ENCODE measurements at places on chromosomes 5 and 9.

DNA sequence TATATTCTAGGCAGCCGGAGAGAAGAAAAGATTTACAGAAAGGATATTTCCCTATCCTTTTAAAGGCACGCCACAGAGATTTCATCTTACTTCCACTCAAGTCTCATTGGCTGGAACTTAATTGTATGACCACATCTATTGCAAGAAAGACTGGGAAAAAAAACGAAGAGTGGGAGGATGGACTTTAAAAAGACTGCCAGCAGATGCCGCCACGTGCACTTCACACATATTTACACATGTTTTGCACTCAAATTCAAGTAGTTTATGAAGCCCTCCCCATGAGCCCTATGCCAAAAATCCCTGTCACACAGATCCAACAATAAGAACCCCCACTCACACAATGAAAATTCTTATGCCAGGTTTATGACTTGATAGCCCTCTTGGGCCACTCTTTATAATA is 138.5 kb upstream of the TYRP1 start:
- DNase-seq: no peak

DNA sequence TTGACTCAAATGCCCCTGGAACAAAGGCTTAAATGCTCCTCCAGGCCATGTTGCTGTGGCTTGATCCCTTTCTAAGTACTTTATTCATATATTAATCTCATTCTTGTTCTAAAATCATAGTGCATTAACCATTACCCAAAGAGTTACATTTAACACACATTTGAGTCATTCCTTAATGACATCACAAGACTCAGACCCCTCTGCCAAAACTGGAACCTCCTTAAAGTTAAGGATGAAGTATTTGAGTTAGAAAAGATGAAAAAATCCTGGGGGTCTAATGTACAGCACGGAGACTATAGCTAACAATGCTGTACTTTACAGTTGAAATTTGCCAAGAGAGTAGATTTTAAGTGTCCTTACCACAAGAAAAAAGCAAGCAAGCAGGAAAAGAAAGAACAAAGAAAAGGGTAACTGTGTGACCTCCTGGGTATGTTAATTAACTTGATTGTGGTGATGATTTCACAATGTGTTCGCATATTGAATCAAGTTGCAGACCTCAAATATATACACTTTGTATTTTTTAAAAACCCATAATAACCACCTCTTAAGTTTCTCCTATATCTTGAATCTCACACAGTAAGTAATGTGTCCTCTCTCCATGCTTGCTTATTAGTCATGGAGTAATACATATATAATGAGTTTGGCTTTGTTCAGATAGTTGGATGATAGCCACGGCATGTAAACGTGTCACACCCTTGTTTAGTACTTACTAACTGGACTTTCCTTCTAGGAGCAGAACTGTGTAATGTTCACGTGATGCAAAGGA is 376.9 kb downstream of the SEMA5A start:
- DNase-seq: no peak

DNA sequence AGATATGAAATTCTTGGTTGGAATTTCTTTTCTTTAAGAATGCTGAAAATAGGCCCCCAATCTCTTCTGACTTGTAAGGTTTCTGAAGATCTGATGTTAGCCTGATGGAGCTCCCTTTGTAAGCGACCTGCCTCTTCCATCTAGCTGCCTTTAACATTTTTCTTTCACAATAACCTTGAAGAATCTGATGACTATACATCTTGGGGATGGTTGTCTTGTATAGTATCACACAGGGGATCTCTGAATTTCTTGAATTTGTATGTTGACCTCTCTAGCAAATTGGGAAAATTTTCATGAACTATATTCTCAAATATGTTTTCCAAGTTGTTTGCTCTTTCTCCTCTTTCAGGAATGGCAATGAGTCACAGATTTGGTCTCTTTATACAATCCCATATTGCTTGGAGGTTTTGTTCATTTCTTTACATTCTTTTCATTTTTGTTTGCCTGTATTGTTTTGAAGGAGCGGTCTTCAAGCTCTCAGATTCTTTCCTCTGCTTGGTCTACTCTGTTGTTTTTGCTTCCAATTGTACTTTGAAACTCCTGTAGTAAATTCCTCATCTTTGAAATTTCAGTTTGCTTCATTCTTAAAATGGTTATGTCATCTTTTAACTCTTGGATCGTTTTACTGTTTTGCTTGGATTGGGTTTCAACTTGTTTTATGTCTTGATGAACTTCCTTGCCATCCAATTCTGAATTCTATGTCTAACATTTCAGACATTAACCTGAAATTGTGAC is 245.2 kb upstream of the TARS1 start:
- peak; percentile 13 for DNase-seq

GRCh38 chr9:121750259-121750714 is 98.9 kb downstream of the DAB2IP start:
- DNase-seq: no peak

DNA sequence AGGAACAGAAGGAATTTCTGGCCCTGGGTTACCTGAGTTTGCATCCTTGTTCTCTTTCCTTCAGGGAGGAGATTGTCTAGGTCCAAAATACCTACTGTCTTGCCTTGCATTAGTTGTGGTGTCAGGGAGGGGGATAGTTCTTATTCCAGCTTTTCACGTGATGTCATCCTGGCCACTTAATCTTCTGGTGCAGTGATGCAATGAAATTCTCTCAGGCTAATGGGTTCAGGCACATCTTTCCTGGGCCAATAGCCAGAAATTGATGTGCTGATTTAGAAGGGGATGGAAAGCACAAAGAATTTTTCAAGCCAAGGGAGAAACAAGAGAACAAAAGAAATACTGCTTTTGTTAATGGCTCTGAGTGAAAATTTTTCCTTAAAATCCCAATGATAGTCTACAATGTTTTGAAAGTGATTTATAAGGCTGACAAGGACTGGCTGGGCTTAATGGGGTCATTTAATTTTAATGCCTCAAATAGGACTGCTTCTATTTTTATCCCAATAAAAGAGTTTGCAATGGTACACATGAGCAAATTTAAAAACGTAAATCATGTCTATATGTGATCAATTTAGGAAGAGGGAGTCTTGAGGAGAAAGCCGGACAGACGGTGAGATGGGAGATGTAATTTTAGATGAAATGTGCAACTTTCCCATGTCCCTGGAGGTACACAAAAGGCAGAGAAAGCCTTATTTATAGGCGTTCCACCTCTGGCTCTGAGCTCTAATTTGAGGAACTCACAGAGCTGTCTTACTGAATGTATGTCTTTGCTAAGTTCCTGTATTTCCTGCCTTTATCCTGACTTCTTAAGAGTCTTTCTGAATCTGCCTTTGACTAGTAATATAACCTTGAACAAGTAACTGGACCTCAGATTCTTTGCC is 89.3 kb upstream of the SV2C start:
- DNase-seq: no peak

DNA sequence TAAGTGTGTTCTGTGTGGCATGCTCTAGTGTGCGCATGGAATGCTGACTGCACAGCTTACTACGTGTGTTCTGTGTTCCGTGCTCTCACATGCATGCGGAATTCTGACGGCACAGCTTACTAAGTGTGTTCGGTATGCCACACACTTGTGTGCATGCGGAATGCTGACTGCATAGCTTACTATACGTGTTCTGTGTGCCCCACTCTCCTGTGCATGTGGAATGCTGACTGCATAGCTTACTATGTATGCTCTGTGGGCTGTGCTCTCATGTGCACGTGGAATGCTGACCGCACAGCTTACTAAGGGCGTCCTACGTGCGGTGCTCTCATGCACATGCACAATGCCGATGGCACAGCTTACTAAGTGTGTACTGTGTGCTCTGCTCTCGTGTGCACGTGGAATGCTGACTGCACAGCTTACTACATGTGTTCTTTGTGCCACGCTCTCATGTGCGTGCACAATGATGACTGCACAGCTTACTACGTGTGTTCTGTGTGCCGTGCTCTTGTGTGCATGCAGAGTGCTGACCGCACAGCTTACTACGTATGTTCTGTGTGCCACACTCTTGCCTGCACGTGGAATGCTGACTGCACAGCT is 548.9 kb downstream of the IRX1 start:
- no peak for DNase-seq

DNA sequence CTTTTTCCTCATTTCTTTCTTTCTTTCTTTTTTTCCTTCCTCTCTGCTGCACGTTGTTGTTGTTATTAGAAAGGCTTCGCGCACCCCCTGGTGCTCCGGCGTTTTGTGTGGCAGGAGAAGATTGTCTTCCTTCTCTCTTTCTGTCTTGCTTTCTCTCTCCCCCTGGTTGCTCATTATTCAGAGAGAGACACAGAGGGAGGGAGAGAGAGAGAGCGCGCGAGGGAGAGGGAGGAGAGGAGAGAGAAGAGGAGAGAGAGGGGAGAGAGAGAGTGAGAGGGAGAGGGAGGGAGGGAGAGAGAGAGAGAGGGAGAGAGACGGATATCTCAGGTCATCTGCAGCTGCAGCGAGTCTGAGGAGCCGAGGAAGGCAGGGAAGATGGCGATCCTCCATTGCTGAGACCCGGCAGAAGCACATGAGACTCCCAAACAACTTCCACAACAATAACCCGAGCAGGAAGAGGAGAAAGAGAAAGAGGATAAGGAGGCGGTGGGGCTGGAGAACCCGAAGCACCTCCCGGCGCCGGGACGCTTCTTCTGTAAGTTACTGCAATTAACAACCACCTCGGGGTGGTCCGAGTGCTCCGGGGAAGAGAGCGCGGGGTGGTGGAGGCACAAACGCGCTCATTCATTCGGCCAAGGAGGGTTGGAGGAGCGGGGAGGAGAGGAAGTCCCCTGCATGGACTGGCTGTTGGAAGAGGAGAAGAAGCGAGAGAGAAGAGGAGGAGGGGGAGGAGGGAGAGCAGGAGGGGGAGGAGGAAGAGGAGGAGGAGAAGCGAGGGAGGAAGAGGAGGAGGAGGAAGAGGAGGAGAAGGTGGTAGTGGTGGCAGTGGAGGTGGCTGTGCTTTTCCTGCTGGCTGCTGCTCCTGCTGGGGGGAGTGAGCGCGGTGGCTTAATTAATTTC is at the start of gene ZNF462:
TSS of gene ZNF462 (plus strand) at position 346 of the 900 bp plus-strand sequence. CDS start 60,218 bp downstream, outside the sequence.
- no peak for DNase-seq

DNA sequence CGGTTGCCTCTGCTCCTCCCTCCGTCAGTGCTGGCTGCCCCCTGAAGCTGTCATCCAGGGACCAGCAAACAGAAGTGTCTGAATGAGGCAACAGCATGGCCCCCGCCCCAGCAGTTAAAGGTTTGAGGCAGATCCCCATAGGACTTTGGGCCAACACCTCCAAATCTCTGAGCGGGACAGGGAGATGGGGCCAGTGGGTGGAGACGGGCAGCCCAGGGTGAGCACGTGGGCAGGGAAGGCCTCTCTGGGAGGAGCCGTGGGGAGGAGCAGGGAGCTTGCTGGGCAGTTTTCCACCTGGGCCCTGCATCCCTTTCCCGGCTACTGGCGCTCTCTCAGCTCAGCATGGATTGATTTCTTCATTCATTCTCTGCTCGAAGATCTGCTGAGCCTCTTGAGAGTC is 39.1 kb upstream of the NOTCH1 start:
- DNase-seq: no peak

DNA sequence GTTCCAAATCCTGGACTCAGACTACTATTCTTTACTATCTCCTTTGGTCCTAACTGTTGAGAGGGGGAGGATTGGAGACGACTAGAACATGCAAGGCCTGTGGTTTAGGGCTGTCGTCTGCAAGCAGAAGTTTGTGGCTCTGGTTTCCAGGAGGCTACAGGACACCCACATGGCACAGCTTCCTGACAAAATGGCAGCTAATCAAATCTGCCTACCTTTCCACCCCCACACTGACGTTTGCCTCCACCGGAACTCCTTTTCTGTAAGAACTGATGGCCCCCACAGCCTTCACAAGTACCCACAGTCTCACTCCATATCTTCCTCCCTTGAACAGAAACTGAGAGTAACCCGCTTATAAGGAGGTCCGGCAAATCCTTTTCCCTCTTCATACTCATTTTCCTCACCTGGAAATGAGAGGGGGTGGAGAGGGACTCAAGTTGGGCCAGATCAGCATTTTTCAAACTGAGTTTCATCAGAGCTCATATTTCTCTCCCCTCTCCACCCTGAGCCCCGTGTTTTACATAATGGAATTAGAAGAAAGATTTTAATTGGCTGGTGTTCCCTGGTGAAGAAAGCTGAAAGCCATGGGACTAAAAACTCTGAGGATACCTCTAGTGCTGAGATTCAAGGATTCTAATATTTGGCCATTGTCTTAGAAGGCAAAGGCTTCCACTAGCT is 5.2 kb downstream of the SLC31A2 start:
- DNase-seq: no peak

DNA sequence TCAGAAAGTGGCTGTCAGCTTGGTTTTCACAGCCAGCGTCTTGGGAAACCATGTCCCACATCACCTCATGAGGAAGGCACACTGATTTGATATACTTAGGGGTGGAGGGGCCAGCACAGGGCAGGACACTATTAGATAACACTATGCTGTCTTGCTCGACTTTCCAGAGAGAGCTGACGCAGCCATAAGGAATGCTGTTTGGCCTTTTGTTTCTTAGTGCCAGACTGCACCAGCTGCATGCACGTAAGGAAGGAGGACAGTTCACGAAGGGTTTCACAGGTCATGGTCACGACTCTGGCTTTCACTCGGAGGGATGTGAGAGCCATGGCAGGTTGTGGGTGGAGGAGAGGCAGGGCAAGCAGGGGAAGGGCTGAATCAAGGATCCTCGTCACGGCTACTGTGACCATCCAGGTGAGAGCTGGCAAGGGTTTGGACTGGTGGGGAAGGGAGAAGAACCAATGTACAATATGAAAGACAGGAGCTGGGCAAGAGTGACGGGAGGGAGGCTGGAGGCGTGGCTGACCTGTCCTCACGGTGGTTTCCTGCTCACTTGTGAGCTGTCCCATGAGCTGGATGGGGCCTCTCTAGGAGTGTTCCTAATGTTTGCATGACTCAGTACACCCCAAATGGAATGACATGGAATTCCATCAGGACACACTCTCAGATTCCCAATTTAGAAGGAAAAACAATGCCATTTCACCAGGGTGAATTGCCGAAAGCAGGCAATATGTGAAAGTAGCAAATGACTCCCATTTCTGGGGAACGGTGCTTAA is 61.7 kb downstream of the OTULIN start:
- no peak for DNase-seq

GRCh38 chr9:122929796-122930354 is 1.4 kb downstream of the ZBTB26 start:
- DNase-seq: no peak

- DNase-seq: no peak
These were observed 20.9 kb downstream of the SLC6A18 start for GRCh38 chr5:1245905-1246576.

GRCh38 chr5:23042226-23042625 is 189.1 kb upstream of the CDH12 start:
- no peak for DNase-seq
